H9 (cell line): ENCODE measurements at places on chromosomes 1 and 21.

DNA sequence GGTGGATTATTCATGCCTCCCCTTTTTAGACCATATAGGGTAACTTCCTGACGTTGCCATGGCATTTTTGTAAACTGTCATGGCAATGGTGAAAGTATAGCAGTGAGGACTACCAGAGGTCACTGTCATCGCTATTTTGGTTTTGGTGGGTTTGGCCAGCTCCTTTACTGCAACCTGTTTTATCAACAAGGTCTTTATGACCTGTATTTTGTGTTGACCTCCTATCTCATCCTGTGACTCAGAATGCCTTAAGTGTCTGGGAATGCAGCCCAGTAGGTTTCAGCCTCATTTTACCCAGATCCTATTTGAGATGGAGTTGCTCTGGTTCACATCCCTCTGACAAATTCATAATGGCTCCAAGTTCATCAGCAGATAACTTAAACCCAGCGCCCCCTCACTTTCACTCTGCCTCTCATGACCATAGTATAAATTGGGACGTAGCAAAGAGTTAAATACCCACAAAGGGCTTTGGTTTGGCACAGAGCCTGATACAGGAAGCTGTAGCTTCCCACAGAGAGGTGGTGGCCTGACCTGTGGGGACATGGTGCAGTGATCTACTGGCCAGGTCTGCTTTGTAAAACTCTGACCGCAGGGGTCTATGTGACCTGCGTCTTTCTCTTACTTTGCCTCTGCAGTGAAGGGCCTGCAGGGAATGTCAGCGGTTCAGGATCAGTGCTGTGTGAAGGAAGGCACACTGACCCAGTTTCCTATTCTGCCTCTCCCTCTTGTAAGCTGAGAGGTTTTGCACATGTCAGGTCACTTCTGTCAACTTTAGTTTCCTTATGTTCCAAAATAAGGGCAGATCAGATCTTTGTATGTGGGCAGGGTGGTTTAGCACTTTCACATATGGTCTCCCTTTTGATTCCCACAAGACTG lies 78.1 kb upstream of the ZNF644 start:
- no peak for DNase-seq

- DNase-seq, result no peak
Observed at GRCh38 chr1:108097018-108097417, 103.1 kb downstream of the SLC25A24 start.

DNA sequence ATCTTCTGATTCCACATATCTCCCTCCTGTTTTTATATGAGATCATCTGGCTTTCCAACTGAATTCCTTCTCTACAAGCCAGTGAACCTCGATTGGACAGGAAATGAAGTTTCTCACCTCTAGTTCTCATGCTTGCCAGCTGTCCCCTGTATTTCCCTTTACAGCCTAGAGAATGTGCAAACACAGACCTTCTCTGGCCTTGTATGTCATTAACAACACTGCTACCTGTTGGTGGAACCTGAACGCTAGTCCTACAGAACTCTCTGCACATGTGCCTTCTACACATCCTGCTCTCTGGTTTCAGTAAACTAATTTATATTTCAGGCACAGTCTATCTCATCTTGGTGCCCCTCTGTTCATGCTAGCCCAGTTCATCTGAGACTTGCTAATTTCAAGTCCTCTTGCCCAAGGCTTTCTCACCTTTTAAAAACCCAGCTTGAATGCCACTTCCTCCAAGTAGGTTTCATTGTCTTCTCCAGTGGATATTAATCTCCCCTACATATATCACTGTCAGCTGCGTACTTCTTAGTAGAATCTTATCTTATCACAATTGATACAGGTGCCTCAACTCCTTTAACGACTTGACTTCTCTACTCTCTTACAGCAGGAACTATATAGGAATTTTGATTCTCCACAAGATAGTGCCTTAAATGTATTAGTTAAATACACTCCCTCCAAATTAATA lies 549.9 kb downstream of the PLPP3 start:
- no peak for DNase-seq

DNA sequence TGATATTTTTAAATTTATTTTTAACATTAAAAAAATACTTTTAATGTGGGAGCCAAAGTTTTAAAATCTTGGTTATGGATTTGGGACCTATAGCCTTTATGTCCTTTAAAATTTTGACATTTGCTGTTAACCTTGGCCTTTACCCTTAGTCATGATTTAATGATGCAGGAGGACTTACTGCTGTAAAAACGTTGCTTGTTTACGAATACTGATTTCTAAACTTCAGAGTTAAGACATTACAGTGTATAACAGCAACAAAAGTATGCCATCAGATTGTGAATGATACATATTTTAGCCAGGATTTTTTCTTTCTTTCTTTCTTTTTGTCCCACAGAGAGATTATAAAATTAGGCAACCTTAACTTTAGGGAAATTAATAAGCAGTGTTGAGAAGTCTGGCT lies 8.9 kb downstream of the RBM15 start:
- no peak for DNase-seq

- DNase-seq, result no peak
Observed at GRCh38 chr1:174428033-174428432, 19.7 kb upstream of the GPR52 start.

- no peak for DNase-seq
Observed at GRCh38 chr1:218986816-218987215, 186.9 kb upstream of the LYPLAL1 start.

DNA sequence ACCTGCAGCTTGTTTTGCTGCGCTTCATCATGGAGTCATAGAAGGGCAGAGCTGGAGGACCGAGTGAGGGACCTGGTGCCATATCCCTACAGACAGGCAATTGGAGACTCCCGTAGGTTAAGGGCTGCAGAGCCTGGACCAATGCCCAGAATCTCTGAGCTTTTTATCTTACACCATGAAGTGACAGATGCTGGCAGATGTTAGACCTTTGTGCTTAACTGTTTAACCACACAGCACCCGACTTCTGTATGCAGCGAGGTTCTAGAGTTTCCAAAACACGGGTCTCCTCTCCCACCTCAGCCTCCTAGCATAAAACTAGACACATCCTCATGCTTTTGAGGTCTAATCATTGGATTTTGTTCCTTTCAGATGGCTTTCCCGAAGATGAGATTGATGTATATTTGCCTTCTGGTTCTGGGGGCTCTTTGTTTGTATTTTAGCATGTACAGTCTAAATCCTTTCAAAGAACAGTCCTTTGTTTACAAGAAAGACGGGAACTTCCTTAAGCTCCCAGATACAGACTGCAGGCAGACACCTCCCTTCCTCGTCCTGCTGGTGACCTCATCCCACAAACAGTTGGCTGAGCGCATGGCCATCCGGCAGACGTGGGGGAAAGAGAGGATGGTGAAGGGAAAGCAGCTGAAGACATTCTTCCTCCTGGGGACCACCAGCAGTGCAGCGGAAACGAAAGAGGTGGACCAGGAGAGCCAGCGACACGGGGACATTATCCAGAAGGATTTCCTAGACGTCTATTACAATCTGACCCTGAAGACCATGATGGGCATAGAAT lies 47.6 kb downstream of the B3GALT5 start:
- no peak for DNase-seq
